Stimulated activated CD4-positive, alpha-beta T cell treated with anti-CD3 and anti-CD28 coated beads, Interleukin-12 subunit alpha, Interleukin-12 subunit beta, amount 100 ng/mL, for 48 hours (primary cell): ENCODE measurements at places on chromosomes 4 and X.

DNA sequence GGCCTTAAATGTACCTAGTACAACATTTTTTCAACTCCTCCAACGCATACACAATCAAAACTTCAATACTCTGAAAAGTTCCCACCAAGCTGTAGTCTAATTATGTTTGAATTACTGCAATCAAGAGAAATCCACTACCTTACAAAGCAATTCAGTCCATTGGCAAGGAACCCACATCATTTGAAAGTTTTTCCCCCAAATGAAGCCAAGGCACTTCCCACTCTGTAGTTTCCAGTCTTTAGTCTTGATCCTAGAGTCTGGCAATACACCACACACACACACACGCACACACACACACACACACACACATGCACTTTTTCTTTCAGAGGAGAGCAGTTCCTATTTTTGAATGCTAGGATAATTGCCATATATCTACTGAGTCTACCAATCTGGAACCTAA, 79.6 kb downstream of the ANTXR2 start:
- DNase-seq, result no peak

GRCh38 chrX:40174001-40174853, 76.5 kb upstream of the BCOR start:
- no peak for DNase-seq

DNA sequence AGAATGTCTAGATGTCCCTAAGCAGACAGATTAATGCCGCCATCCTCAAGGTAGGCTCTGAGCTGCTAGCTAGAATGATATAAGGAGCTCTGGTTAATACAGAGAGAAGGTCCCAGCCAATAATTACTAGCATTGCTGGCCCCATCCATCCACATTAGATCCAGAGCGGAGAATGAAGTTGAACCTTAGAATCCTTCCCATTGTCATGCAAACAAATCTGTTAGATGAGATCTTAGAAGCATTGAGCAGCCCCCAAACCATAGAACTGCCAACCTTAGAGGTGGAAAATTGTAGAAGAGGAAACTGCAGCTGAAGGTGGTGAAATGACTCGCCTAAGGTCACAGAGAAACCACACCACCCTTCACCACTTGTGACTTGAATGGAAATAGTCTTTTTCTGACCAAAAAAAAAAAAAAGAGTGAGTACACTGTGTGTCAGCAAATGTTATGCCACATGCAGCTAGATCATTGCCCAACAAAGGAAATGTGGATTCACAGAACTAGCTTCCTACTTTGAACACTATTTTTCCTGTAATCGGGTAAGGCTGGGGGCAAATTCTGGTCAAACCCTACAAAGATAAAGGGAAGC, 162.1 kb downstream of the SMIM20 start:
- peak; percentile 53 for DNase-seq

- no peak for DNase-seq
Observed at GRCh38 chr4:13159041-13159620, 325.0 kb downstream of the RAB28 start.

DNA sequence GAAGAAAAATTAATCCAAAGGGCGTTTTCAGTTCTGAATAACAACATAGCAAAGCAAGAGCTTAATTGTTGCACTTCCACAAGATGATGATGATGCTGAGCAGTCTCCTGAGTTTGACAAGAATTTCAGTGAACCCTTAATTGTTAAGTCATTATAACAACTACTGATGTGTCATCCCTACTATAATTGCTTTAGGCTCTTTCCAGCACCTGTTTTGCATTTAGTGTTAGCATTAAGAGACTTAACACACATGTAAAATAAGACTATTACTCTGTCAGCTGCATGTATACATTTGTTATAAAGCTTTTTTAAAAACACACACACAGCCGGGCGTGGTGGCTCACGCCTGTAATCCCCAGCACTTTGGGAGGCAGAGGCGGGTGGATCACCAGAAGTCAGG, 37.9 kb upstream of the GALNT7 start:
- no peak for DNase-seq

- DNase-seq, result no peak
Observed at GRCh38 chr4:16119981-16120380, 36.2 kb upstream of the PROM1 start.

DNA sequence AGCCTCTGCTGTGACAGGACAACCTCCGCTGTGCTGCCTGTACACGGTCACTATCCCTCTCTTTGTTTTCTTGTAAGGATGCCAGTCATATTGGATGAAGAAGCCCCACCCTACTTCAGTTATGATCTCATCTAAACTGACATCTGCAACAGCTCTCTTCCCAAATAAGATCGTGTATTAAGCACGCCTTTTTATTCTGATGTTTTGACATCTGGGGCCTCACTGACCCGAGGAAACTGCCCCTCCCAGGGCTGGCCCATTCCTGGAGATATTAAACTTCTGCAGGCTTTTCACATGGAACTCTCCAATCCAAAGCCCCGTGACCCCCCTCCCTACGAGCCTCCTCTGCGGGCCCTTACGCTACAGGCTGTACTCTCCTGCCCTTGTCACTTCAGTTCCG, 232.0 kb downstream of the ARHGAP10 start:
- DNase-seq, result no peak

GRCh38 chr4:74095482-74095881, 3.5 kb downstream of the CXCL2 start:
- DNase-seq, result no peak

GRCh38 chrX:42686706-42687105, 91.3 kb downstream of the PPP1R2C start:
- no peak for DNase-seq

- DNase-seq, result no peak
Observed at GRCh38 chrX:22276781-22277180, 4.1 kb downstream of the CBLL2 start.

DNA sequence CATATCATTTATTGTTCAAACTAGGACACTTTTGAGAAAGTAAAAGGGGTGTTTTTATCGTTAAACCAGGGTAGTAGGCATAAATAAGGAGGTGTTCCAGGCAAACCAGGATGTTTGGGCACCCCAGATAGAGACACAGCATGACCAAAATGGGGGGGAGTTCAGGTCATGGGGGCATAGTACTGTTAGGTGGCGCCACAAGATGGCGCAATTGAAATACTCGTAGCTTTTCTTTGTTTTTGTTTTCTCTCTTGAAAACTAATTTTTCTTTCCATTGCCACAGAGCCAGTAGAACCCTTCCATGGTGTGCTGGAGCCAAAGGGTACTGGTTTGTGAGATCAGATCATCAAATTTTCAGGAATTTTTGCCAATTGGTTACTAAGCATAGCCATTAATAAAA, 283.4 kb downstream of the BCOR start:
- no peak for DNase-seq

DNA sequence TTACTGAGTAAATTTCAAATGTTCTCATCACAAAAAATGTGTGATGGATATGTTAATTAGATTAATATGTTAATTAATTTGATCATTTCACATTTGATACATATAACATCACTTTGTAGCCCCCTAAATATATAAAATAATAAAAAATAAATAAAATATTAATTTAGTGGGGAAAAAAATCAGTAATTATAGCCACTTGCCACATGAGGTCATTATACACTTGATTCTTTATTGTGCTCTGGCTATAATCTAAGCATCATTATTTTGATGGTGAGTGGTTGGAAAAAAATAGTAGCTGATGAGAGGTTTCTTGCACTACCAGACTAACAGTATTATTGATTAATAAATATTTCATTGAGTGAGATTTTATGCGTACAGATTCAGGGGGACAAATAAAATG, 57.4 kb downstream of the DCK start:
- DNase-seq, result no peak

GRCh38 chr4:140070366-140070765, 83.6 kb downstream of the MAML3 start:
- DNase-seq, result no peak

- DNase-seq, result no peak
Observed at GRCh38 chrX:24229400-24229879, 79.9 kb downstream of the ZFX start.
